ENCODE measurements at places on chromosomes 13 and 19.

DNA sequence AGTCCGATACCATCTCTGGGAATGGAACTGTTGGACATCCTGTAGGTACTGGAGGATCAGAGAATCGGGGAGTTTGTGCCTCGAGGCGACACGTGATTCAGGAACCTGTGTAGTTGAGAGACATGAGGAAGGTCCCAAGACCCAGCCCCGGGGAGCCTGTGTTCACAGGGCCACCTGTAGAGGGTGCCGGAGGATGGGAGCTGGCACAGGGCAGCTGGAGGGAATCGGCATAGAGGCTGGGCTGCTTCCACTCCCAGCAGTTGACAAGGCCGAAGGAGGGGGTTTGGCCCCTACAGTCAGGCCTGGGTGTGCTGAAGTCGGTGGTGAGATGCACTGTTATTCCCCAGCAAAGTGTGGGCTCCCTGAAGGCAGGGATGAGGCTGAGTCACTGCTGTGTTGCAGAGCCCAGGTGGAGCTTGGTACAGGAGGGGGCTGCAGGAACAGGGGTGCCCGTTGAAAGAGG is 2.5 kb upstream of the ISYNA1 start:
- no peak for DNase-seq

DNA sequence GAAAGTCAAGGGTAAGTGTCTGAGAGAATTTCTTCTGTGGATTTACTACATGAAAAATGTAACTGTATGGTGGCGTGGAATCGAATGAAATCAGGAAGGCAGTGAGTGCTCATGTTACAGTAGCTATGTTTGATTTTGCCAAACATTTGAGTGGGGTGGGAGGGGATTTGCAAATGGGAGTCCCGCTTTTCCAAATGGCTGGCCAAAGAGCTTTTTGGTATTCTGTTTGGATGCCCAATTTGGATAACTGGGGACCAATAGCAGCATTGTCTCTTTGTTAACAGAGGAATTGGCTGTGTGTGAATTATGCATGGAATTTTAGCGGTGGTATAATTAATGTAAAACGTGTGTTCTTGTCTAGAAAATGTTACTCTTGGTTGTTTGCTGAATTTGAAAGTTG is 17.8 kb downstream of the HNRNPM start:
- no peak for DNase-seq

- no peak for DNase-seq
Observed at GRCh38 chr19:50768277-50768676, 2.0 kb upstream of the GPR32 start.

DNA sequence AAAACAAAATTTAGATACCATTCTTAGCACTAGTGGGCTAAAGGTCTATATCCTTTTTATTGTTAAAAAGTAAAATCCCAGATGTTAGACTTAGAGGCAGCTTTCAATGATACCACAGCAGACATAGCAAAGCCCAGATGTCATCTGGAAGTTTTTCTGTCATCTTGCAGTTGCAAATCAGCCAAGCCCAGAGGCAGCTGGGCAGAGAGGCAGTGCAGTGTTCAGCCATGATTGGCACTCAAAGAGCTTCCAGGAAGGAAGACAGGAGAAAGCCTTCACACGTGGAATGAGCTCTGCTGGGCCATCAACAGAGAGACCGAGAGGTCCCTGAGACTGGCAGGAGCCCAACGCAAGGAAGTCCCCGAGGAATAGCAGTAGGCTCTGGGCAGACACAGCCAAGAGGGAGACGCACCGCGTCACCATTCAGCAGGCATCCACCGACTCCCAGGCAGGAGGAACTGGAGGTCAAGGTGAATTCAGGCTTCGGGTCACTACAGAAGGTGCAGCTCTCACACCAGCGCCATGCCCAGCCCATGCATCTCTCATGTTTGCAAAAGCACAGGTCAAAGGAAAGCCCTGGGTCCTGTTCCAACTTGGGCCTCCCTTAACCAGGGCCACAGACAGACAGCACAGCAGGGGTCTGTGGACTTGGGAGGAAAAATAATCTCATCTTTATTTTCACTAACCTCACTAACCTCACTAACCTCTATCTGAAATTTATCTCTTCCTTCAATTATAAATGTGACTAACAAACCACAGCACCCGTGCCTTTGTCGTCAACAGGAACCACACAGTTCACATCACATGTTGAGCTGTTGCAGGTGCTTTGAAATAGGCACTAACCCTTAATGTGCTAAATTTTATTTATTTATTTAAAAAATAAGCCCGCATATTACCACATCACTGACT is 54.9 kb downstream of the TUBGCP3 start:
- DNase-seq: no peak

DNA sequence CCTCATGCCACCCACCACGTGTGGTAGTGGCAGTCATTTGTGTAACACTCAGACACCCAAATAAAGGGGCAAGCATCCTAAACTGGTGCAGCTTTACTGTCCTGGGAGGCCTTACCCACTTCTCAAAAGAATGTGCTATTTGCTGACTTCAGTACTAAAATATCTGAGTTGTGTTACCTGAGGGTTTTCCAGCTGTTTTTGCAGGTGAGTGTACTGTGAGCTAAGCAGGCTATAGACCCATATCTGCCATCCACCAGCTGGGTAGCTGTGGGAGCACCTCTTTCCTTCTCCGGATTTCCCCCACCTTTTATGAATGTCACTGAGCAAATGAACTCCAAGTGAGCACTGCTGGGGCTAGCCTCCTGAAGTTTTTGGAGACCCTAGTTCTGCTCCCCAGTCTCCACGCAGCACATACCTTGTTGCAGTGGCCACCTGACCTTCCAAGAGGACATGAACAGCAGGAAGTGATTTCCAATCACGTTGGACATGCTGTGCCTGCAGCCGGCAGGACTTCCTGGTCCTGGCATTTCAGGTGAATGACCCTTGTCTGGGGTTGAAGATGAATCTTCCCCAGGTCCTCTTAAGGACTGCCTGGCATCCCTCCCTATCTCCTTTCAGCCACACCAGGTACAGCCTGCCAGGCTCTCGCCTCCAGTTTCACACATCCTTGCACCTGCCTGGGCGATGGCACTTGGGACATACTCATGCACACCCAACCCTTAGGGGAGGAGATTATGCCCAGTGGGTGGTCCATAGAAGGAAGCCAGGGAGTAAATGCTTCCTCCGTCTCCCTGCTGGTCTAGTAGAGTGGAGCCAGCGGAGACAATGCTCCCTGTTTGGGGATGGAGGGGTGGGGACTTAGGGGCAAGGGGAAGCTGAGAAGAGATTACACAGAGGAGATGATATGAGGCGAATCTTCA is 109.5 kb upstream of the SPATA13 start:
- no peak for DNase-seq

DNA sequence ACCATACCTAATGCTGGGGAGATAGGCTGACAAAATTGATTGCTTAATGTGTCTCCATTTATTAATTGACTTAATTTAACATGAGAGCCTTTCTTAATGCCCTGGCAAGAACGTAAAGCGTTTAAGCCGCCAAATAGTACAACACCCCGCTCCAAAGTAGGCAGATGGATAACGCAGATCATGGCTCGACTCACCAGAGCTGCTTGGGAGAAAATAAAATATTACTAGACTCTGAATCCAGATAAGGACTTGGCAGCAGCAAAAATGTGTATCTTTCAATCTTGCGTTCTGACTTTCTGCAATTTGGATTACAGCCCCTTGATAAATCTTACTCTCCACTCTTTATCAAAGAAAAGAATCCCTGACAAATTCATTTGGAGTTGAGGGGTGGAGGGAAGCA is 403 bp upstream of the SIAH3 start:
- no peak for DNase-seq

- DNase-seq: no peak
Observed at GRCh38 chr13:31067416-31068118, 94.1 kb downstream of the HSPH1 start.

Data from non-pigmented ciliary epithelial cell (primary cell).